ENCODE measurements at places on chromosomes 2 and 18. TPM values are rescaled to one million over a fixed set of nuclear protein-coding genes. Genes with fewer than 3 reads are reported as not detected.

Gene GALNT5
- polyA plus RNA-seq, result not detected

Gene CCL20
- polyA plus RNA-seq, result 1.5 TPM

GRCh38 chr2:191637182-191638078 is 40.5 kb upstream of the NABP1 start:
- H3K36me3 ChIP-seq, result no peaks in the 10 kb centered on the region
- peak; percentile 41 for DNase-seq
- peaks cover 54% of the 10 kb centered on the region for H3K4me1 ChIP-seq
- no peaks in the 10 kb centered on the region for H3K27me3 ChIP-seq
- H3K4me3 ChIP-seq, result peak overlapping the region; percentile 0

- no peak overlapping the region for H3K4me3 ChIP-seq
- H3K4me1 ChIP-seq, result no peaks in the 10 kb centered on the region
- no peaks in the 10 kb centered on the region for H3K27me3 ChIP-seq
- no peak for DNase-seq
- H3K27ac ChIP-seq, result no peak overlapping the region
These were observed 56.3 kb upstream of the FZD5 start for GRCh38 chr2:207825978-207826377.

GRCh38 chr2:10407841-10408648 is 40.1 kb downstream of the ODC1 start:
- H3K27ac ChIP-seq, result peak overlapping the region; percentile 48
- no peaks in the 10 kb centered on the region for H3K27me3 ChIP-seq
- DNase-seq, result peak; percentile 39
- peaks cover 41% of the 10 kb centered on the region for H3K4me1 ChIP-seq
- peak overlapping the region; percentile 22 for H3K4me3 ChIP-seq

DNA sequence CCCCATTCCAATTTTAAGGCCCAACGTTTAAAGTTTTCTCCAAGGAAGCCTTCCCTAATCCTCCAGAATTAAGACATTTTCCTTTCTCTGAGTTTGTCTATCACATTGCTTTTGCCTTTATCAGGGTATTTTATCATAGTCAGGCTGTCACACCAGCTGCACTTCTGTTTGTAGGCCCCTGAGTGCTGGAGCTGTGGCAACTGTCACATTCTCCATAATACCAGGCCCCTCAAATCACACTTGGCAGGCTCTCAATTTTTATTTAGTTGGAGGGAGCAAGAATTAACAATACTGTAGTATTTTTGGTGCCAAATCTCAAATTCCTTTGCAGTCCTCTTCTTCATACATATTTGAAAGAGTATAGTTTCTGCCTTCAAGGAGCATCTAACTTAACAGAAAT is 122.2 kb downstream of the FSHR start:
- H3K27me3 ChIP-seq, result no peaks in the 10 kb centered on the region
- H3K4me1 ChIP-seq, result no peaks in the 10 kb centered on the region
- H3K4me3 ChIP-seq, result no peak overlapping the region
- H3K36me3 ChIP-seq, result no peaks in the 10 kb centered on the region
- DNase-seq, result no peak
